NCI-H1417 treated with DMSO at 0.1 percent for 48 hours (cell line): ENCODE measurements at places on chromosomes 13 and 19.

DNA sequence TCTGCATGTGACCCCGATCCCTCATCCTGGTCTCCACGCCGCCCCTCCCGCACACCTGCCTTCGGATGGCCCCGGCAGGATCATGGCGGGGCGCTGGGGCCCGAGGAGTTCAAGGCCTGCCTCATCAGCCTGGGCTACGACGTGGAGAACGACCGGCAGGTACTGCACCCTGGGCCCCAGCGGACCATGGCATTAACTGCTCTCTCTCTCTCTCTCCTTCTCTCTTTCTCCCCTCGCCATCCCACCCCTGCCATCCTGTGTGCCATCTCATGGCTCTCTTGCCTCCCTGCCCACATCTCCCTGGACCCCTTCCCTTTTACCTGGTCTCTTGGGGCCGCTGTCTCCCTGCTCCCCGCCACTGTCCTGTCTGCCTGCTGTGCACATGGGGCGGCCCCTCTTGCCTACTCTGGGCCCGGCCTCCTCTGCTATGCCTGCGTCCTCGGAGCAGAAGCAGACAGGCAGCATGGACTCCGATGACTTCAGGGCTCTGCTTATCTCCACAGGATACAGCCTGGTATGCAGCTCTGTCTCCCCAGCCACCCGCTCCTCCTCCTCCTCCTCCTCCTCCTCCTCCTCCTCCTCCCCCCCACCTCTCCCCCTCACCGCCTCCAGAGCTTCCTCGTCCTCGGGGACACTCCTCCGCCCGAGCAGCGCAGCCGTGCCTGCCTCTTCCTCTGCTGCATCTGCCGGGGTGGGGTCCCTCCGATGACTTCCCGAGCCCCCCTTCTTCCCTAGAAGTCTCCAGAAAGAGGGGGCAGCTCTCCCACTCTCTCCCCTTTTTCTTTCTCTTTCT, 16.2 kb downstream of the CAPN12 start:
- no peak for DNase-seq

DNA sequence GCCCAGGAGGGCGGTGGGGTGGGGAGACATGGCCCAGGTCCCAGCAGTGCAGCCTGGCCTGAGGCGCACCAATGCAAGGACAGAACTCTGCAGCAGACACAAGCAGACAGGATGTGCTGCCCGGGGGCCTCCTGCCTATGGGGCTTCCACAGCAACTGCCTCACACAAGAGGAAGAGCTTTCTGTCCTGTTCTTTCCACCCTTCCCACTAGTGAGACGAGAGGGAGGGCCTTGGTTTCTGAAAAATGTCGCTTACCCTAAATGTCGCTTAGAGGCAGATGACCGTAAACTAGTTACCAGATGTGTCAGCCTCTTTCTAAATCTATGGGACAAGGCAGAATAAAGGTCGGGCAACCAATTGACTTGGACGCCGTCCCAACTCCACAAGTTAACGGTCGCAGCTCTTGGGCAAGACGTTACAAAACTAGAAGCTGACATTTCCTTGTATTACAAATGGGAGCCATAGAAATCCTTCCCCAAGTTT, at the start of gene LAIR1:
Gene LAIR1, minus strand, starts transcription at position 157 of the 483 bp plus-strand sequence. Its CDS starts 127 bp downstream, at position 30.
- DNase-seq = no peak

DNA sequence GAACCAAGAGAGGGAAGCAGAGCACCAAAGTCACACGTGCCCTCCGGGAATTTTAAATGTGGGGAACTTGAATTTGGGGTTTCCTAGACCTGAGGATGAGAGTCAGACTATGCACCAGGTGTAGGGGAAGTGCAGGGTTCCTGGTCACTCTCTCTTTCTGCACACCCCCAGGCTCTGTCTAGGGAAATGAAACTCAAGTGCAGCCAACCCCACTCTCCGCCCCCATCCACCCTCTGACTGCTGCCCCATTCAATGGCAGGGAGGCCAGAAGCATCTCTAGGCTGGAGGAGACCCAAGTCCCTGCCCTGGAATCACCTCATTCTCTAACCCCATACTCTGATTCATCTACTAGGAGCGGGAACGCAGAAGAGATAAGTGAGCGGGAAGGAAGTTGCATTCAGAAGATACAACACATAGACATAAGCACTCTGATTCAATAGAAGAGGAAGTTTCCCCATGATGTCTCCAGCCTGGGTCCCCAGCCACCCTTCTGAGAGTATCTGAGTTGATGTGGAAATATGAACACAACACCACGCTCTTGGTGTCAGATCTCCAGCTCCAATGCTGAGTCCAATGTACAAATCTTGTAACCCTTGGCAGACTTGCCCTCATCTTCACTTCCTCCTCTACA, 4.7 kb upstream of the SIGLEC14 start:
- no peak for DNase-seq

DNA sequence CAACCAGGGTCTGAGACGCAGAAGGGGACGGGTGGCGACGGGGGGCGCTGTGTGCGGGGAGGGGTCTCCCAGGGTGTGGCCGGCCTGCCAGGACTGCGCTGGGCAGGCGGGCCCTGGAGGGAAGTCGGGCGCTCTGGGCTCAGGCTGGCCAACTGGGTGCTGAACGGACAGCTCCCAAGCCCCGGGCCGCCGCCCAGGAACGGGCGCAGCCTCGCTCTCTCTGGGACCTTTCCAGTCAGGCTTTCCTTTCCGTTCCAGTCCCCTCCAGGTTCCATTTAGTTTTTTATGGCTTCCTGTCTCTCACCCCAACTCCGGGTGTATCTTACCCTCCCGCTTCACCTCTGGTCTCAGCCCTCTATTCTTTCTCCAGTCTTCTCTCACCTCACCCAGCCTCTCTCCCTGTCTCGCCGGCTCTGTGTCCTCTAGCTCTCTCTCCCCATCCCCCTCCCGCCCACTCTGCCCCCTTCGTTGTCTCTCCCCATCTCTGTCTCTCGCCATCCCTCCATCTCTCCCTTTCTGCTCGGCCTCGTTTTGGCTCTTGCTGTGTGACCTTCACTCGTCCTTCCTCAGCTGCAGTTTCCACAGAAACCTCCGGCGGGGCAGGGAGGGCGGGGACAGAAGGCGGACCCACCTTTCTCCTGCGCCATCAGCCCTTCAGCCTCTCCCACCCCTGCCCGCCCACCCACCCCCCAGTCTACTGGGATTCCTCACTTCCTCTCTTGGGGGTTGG, 3.3 kb upstream of the ATP1A3 start:
- DNase-seq = no peak

GRCh38 chr13:33723365-33723764, 94.6 kb upstream of the RFC3 start:
- no peak for DNase-seq

DNA sequence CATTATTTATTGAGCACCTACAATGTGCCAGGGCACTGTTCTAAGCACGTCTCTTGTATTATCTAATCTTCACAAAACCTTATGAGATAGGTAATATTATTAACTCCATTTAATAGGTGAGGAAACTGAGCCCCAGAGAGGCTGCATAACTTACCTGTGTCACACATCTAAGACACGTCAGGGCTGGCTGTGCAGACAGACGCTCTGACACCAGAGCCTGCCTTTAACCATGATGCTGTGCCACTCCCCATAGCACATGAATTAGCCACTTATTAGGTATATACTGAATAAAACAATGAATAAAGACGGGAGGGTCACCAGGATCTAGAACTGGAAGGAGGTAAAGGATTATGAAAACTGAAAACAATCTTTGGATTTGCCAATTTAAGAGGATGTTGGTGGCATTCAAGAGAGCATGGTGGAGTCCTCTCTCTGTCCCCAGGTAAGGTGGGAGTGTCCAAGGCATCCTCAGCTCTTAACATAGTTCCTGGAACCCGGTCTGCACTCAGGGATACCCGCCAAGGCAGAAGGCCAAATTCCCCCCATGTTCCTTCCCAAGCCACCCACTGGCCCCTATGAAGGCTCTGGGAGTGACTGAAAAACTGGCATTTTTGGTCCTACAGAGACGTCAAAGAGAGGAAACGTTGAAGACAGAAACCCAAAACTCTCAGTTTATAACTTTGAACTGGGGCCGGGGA, 479.7 kb downstream of the FOXO1 start:
- DNase-seq = no peak

GRCh38 chr19:28605501-28606268, 607.3 kb downstream of the UQCRFS1 start:
- DNase-seq = no peak

- DNase-seq = no peak
Observed at GRCh38 chr13:114144606-114145244, 12.3 kb upstream of the RASA3 start.
